ENCODE measurements at places on chromosomes 12 and 14.

DNA sequence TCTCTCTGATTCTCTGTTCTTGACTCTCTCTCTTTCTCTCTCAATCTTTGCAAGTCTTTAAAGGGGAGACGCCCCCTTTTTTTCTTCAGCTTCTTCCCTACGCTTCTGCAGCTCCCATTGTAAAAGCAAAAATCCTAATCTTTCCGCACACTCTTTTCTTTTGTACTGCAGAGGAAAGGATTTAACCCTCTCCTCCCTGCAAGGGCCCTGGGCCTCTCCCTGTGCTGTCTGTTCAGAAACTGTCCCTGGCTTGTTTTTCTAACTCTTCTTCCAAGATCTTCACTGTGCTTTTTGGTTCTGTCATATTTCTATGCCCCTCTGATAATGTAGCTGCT, 10.9 kb upstream of the SALL2 start:
- DNase-seq = no peak

- DNase-seq = no peak
These were observed 104.0 kb upstream of the SLC16A7 start for GRCh38 chr12:59491877-59492276.

DNA sequence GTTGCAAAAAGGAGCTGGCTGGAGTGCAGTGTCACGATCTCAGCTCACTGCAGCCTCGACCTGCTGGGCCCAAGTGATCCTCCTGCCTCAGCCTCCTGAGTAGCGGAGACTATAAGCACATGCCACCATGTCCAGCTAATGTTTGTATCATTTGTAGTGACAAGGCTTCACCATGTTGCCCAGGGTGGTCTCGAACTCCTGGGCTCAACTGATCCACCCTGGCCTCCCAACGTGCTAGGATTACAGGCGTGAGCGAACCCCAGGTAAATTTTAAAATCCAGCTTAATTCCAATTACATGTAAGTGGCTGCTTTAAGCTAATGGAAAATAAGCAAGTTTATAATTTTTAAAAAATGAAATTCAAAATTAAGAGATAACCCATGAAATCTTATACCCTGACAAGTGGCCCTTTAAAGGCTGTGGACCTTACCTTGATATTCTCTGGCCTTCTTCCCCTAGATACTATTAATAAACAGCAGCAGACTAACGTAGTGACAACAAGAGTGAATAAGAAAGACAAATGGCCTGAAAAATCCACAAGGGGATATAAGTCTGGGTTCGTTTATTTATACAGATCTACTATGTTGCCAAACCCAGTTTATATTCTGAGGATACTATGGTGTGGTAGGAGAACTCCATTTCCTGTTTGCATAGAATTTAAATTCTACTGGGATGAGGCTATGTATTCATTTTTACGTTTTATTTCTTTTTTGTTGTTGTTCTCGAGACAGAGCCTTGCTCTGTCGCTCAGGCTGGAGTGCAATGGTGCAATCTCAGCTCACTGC, 25.6 kb upstream of the SLC2A3 start:
- no peak for DNase-seq

DNA sequence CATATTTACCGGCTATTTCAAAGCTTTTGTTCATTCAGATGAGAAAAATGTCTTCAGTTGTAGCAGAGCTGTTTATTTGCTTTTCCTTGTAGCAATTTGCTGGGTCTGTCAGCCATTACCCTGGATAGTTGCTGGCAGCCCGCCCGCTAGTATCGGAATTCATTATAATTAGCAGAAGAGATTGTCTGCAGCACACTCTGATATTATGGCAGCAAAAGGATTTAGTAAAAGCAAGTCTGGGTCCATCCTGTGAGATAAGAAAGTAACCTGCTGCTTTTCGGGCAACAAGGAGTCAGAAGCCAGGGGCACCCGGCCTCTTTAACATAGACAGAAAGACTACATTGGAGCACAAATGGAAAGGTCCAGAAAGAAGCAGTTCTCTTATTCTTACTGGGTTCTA, 6.1 kb upstream of the SLC35E3 start:
- DNase-seq = no peak

All from HuH-7 (cell line).